ENCODE measurements at places on chromosomes 7 and 10. TPM values are rescaled to one million over a fixed set of nuclear protein-coding genes. Genes with fewer than 3 reads are reported as not detected.

DNA sequence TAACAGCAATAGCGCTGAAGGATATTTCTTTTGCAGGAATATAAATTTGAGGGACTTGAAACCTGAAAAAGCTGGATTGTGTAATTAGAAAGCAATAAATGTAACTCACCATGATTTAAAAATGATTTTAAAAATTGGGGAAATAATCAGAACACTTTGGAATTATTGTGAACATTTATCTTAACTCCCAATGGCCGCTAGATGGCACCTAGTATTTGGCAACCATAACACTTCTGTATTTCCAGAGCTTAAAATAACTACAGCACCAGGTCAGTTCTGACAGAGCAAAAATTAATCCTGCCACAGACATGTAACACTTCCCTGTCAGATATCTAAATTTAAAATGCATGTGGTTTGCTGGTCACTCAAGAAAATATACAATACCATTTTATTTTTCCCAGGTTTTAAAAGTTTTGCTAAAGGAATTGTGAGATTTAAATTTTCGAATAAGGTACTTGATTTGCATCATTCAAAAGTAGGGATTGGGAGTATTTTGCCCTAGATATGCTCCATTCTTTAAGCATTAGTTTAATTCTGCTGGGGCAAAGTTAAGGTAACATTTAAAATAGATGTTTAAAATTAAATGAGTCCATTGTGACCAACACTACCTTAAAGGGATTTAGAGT, 144.5 kb downstream of the PPP1R3A start:
- no peak for DNase-seq

- no peak for DNase-seq
Observed at GRCh38 chr7:138538518-138538917, 78.5 kb downstream of the TRIM24 start.

DRGX gene
- total RNA-seq: not detected

DNA sequence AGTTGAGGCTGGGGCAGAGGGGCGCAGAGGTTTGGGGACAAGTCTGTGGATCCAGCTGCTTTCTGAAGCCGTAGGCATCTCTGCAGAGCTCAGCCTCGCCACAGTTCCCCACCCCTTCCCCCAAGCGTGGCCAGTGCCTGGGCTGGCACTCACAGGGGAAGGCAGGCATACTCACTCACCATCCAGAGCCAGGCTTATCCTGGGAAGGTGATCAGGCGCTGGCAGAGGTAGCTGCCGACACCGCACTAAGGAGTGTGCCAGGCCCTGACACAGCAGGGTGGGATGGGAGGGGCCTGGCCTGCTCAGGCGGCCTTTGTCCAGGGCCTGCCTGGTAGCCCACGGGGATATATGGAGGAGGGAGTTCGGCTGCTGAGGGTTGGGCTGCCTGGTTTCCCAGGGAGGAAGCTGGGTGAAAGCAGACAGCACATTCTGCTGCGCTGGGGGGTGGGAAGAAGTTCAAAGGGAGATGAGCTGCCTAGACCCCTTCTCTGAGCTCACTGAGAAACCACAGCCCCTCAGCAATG, 15.9 kb downstream of the VSIR start:
- no peak for DNase-seq

GRCh38 chr10:68156373-68157185, 47.3 kb downstream of the MYPN start:
- DNase-seq: no peak
